ENCODE measurements at places on chromosomes 11 and 22. TPM values are rescaled to one million over a fixed set of nuclear protein-coding genes. Genes with fewer than 3 reads are reported as not detected.

The SPA17 gene
- total RNA-seq, result 15.7 TPM

The WT1 gene
- not detected for total RNA-seq

The OR56A1 gene
- total RNA-seq, result not detected

The ARHGAP1 gene
- 64.2 TPM for total RNA-seq

The KDELR3 gene
- total RNA-seq, result 15.5 TPM

The DCDC1 gene
- 1.5 TPM for total RNA-seq

The MISFA gene
- total RNA-seq, result 7.9 TPM

DNA sequence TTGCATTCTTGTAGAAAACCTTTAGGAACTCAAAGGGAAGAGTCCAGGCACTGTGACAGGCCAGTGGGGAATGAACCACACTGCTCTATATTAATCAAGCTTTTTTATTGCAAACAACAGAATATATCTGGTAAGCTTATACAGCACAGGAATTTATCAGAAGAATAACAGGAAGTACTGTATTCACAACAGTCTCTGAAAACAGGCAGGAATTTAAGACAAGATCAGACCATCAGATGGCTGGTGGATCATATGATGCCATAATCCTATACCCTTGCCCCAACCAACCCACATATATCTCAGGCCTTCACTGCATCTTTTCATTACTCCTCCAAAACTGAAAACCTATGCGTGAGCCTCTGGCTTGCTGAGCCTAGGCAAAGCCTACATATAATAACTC, 1.0 kb upstream of the HTATIP2 start:
- H3K27me3 ChIP-seq, result no peaks in the 10 kb centered on the region
- no peak for DNase-seq
- H3K4me3 ChIP-seq, result no peak overlapping the region
- no peaks in the 10 kb centered on the region for H3K36me3 ChIP-seq
- H3K4me1 ChIP-seq, result peaks cover 29% of the 10 kb centered on the region

DNA sequence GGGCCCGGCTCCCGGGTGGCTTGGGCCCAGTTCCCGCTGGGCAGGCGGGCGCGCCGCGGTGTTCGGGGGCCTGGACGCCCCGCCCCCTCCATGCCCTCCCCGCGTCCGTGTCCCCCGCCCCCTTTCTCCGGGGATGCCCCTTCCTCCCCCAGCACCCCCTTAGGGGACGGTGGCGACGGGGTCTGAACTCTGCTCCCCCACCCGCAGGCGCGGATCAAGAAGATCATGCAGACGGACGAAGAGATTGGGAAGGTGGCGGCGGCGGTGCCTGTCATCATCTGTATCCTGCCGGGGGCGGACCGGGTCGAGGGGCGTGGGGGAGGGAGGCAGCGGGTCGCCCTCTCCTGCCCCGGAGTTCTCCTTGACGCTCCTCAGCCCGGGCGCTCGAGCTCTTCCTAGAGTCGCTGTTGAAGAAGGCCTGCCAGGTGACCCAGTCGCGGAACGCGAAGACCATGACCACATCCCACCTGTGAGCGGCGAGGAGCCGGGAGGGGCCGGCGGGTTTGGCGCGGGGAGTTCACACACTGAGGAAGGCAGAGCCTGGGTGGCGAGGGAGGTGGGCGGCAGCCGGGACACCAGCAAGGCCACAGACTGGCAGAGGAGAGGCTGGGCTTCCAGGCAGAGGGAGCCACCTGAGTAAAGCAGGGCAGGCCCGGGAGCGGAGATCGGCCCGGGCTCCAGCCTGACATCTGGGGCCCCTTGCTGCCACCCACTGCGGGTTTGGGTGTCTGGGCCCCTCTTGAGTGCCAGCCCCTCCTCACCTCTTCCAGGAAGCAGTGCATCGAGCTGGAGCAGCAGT, 546 bp downstream of the DRAP1 start:
- no peaks in the 10 kb centered on the region for H3K27me3 ChIP-seq
- H3K36me3 ChIP-seq, result peaks cover 6% of the 10 kb centered on the region
- DNase-seq, result no peak
- peaks cover 44% of the 10 kb centered on the region for H3K4me1 ChIP-seq

GRCh38 chr11:4184163-4184916, 89.7 kb downstream of the RRM1 start:
- H3K4me1 ChIP-seq, result no peaks in the 10 kb centered on the region
- DNase-seq, result no peak
- no peak overlapping the region for H3K27ac ChIP-seq
- no peak overlapping the region for H3K4me3 ChIP-seq
- H3K27me3 ChIP-seq, result 0 out of 2 replicates have a peak, but pooled peaks cover 3% of the 10 kb centered on the region

GRCh38 chr11:112996994-112997393, 35.8 kb downstream of the NCAM1 start:
- H3K4me1 ChIP-seq, result no peaks in the 10 kb centered on the region
- no peak overlapping the region for H3K27ac ChIP-seq
- H3K27me3 ChIP-seq, result peaks cover 10% of the 10 kb centered on the region
- H3K36me3 ChIP-seq, result no peaks in the 10 kb centered on the region
- no peak for DNase-seq
- H3K4me3 ChIP-seq, result no peak overlapping the region

GRCh38 chr11:61075891-61076290, 26.4 kb upstream of the CD5 start:
- no peaks in the 10 kb centered on the region for H3K36me3 ChIP-seq
- peaks cover 14% of the 10 kb centered on the region for H3K4me1 ChIP-seq
- peak overlapping the region; percentile 10 for H3K27ac ChIP-seq
- peak; percentile 93 for DNase-seq

GRCh38 chr11:44133335-44133946, 38.0 kb downstream of the EXT2 start:
- DNase-seq, result no peak
- H3K27ac ChIP-seq, result no peak overlapping the region
- no peaks in the 10 kb centered on the region for H3K27me3 ChIP-seq
- H3K36me3 ChIP-seq, result no peaks in the 10 kb centered on the region
- no peaks in the 10 kb centered on the region for H3K4me1 ChIP-seq

DNA sequence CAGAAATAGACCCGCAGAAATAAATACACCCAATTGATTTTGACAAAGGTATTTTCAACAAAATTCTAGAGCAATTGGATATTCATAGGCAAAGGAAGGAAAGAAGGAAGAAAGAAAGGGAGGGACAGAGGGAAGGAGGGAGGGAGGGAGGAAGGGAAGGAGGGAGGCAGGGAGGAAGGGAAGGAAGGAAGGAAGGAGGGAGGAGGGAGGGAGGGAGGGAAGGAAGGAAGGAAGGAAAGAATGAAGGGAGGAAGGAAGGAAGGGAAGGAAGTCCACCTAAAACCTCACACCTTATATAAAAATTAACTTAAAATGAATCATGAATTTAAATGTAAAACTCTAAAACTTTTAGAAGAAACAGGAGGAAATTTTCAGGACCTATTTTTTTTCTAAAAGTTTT, 94.2 kb upstream of the USP47 start:
- no peak overlapping the region for H3K27ac ChIP-seq
- H3K27me3 ChIP-seq, result peaks cover 18% of the 10 kb centered on the region
- DNase-seq, result no peak
- no peaks in the 10 kb centered on the region for H3K4me1 ChIP-seq
- no peak overlapping the region for H3K4me3 ChIP-seq

GRCh38 chr11:71329165-71329510, 76.8 kb upstream of the SHANK2 start:
- H3K27ac ChIP-seq, result no peak overlapping the region
- H3K36me3 ChIP-seq, result no peaks in the 10 kb centered on the region
- H3K27me3 ChIP-seq, result no peaks in the 10 kb centered on the region
- H3K4me1 ChIP-seq, result no peaks in the 10 kb centered on the region

DNA sequence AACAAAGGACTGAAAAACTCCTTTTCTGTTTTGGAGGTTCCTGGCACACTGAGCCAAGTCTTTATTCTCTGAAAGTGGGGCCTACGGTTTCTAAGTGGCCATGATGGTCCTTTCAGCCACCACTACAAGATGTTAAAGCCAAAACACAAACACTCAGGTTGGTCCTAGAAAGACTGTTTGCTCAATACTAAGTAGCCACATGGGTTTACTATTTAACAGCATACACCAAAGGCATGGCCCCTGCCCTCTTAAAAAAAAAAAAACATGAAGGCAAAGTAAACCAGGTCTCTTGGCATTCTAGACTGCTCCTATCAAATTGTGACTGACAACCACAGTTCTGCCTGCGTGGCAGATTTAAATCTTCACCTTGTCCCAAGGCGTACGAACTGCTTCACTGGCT, 123.6 kb upstream of the BID start:
- no peaks in the 10 kb centered on the region for H3K4me1 ChIP-seq
- H3K27me3 ChIP-seq, result no peaks in the 10 kb centered on the region
- DNase-seq, result no peak
- H3K27ac ChIP-seq, result no peak overlapping the region

DNA sequence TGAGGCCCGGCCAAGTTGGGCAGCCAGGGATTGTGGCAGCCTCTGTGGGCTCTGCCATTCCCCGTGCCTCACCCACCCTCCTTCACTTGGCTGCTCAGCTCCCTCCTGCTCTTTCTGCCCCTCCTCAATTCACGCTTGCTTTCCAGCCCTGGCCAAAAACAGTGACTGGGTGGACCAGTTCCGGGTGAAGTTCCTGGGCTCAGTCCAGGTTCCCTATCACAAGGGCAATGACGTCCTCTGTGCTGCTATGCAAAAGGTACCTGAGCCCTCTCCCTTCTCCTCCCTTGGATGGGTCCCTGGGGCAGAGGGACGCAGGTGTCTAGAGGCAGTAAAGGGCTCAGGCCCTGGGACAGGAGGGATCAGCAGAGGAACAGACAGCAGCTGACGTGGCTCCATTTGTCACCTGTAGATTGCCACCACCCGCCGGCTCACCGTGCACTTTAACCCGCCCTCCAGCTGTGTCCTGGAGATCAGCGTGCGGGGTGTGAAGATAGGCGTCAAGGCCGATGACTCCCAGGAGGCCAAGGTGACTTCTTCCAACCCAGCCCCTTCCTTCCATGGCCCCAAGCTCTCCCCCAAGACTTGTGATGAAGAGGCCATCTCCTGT, 2.7 kb downstream of the FREY1 start:
- no peak overlapping the region for H3K27ac ChIP-seq
- H3K27me3 ChIP-seq, result no peaks in the 10 kb centered on the region
- no peak overlapping the region for H3K4me3 ChIP-seq
- peaks cover 8% of the 10 kb centered on the region for H3K4me1 ChIP-seq
- no peak for DNase-seq

DNA sequence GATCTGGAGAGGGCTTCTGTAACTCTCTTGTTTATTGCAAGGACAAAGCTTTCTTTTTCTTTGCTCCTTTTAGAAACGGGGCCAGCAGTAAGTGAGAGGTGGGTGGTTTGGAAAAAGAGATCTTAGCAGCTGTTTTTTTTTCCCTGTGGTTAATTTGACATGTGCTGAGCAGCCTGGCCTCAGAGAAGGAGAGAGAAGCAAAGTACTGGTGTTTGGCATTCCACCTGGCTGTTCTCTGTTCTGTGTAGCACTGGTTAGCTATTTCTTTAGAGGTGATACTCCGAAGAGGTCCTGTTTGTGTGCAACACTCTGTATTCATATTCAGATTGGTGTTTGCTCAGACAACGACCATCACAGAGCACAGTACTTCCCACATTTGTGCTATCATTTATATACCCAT, 80.8 kb upstream of the SORL1-AS1 start:
- no peak for DNase-seq
- peaks cover 44% of the 10 kb centered on the region for H3K27me3 ChIP-seq
- no peaks in the 10 kb centered on the region for H3K36me3 ChIP-seq
- no peak overlapping the region for H3K27ac ChIP-seq
- H3K4me3 ChIP-seq, result no peak overlapping the region

DNA sequence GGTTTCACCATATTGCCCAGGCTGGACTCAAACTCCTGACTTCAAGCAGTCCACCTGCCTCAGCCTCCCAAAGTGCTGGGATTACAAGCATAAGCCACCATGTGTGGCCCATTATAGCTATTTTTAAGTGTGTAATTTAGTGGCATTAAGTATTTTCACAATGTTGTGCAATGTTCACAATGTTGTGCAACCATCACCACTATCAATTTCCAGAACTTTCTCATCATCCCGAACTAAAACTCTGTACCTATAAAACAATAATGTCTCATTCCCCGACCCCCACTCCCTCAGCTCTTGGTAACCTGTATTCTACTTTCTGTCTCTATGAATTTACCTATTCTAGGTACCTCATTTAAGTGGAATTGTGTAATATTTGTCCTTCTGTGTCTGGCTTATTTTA, 7.5 kb downstream of the CFAP68 start:
- no peak overlapping the region for H3K4me3 ChIP-seq
- H3K4me1 ChIP-seq, result no peaks in the 10 kb centered on the region
- no peaks in the 10 kb centered on the region for H3K27me3 ChIP-seq
- DNase-seq, result no peak
- no peak overlapping the region for H3K27ac ChIP-seq
- H3K36me3 ChIP-seq, result no peaks in the 10 kb centered on the region

DNA sequence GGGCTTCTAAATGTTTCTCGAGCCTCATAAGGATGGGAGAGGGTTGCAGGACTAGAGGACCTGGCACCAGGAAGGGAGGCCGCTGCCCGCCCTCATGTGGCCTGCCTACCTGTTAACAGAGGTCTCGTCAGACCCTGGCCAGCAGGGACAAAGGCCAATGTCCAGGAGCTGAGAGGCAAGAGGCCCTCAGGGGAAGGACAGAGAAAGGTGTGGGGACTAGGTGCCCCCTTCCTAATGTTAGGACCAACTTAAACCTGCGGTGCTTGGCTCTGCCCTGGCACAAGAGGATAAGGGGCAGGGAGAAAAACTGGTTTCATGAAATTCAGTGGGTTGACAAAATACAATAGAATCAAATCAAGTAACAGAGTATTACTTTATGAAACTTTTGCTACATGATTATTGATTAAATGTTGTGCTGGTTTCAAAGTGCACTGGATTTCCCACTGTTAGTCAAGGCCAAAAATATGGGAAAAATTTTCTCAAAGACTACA, 20.0 kb upstream of the SYT12 start:
- DNase-seq, result no peak
- no peaks in the 10 kb centered on the region for H3K36me3 ChIP-seq
- peaks cover 13% of the 10 kb centered on the region for H3K4me1 ChIP-seq
- H3K4me3 ChIP-seq, result no peak overlapping the region
- no peaks in the 10 kb centered on the region for H3K27me3 ChIP-seq

- H3K36me3 ChIP-seq, result no peaks in the 10 kb centered on the region
- no peak overlapping the region for H3K4me3 ChIP-seq
- H3K27ac ChIP-seq, result no peak overlapping the region
- no peaks in the 10 kb centered on the region for H3K4me1 ChIP-seq
Measured at GRCh38 chr11:121928597-121929580, 187.1 kb downstream of the BLID start.

DNA sequence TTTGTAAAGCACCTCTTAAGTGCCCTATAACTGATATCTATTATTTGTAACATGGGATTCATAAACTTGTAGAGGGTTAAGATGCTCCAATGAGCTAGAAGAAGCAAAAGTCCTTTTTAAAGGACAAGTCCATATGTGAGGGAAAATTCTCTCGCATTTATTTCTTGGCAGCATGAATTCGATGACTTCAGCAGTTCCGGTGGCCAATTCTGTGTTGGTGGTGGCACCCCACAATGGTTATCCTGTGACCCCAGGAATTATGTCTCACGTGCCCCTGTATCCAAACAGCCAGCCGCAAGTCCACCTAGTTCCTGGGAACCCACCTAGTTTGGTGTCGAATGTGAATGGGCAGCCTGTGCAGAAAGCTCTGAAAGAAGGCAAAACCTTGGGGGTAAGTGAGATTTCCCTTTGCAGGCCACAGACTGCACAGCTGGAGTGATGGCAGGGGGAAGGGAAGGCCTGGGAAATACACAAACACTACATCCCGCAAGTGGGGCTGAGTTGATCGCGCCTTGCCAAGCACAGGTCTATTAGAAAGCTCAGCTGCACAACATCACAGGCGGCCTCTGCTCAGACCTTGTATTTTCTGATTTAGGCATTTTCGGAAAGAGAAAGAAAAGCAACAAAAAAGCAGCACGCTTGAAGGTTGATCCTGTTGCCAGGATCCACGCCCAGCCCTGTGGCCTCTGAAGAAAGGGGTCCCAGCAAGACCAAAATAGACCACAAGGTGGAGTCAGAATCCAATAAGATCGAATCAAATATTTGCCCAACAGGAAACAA, 1.5 kb downstream of the MS4A8 start:
- H3K4me3 ChIP-seq, result no peak overlapping the region
- no peak overlapping the region for H3K27ac ChIP-seq
- peak; percentile 19 for DNase-seq
- no peaks in the 10 kb centered on the region for H3K36me3 ChIP-seq

Measured in PC-9 (cell line).